AG10803 (cell line): ENCODE measurements at places on chromosomes 2 and 18.

GRCh38 chr2:188526701-188527100, 235.0 kb downstream of the GULP1 start:
- no peak for DNase-seq

- DNase-seq, result no peak
Measured at GRCh38 chr2:221145396-221145795, 426.7 kb downstream of the EPHA4 start.

DNA sequence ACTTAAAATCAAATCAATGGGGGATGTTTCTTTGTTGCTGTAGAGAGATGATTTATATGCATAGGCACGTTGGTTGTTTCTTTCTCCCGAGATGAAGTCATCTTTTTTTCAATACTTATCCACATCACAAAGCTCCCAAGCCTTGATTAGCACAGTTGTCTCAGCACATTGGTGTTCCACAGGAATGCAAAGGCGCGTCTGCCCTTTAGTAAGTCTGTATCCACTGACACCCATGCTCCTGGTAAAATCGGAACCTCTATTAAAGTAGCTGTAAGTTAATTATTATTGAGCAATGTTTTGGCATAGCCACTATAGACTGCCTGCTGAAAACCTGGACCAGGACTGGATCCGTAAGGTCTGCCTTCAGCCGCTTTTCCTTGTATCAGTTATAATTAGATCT, 77.6 kb upstream of the RBM44 start:
- DNase-seq, result peak; percentile 74

- DNase-seq, result no peak
Measured at GRCh38 chr18:58020567-58021107, 23.4 kb upstream of the NEDD4L start.

DNA sequence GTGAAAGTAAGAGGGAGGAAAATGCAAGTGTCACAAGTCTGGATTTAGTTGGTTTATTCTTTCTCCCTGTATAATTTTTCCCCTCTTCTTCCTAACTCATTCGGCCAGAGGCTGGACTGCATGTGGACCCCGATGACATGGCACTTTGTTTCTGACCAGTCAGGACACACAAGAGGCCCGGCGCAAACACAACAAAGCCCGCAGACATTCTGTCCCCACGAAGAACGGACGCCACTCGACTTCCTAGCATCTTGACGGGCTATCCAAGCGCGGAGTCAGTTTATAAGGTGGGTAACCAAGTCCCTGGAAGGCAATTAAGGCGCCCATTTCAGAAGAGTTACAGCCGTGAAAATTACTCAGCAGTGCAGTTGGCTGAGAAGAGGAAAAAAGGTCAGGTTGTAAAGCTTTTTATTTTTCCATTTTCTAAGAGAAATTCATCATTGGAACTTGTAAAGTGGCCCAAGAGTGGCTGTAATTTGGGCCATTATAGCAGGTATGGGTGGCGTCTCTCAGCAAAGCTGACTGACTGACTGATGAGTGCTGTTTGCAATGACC, at the start of gene TPO:
Gene TPO, plus strand, starts transcription at position 308 of the 555 bp plus-strand sequence. CDS start 946 bp downstream, outside the sequence.
- DNase-seq, result no peak

GRCh38 chr2:99644419-99644787, 154.6 kb upstream of the REV1 start:
- peak; percentile 68 for DNase-seq

GRCh38 chr2:218275371-218276072, 5.2 kb downstream of the PNKD start:
- DNase-seq, result no peak

DNA sequence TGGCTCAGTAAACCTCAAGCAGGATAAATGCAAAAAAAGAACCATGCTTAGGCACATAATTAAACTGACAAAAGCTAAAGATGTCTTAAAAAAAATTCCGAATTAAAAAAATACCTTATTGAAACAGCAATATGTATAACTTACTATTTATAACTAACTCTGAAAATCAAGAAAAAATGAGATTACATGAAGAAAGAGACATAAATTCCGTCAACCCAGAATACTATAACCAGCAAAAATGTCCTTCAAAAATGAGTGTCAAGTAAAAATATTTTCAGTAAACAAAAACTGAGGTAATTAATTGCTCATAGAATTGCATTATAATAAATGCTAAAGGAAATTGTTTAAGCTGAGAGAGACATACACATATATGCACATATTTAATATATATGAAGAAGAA, 474.5 kb upstream of the SYT4 start:
- DNase-seq, result no peak

DNA sequence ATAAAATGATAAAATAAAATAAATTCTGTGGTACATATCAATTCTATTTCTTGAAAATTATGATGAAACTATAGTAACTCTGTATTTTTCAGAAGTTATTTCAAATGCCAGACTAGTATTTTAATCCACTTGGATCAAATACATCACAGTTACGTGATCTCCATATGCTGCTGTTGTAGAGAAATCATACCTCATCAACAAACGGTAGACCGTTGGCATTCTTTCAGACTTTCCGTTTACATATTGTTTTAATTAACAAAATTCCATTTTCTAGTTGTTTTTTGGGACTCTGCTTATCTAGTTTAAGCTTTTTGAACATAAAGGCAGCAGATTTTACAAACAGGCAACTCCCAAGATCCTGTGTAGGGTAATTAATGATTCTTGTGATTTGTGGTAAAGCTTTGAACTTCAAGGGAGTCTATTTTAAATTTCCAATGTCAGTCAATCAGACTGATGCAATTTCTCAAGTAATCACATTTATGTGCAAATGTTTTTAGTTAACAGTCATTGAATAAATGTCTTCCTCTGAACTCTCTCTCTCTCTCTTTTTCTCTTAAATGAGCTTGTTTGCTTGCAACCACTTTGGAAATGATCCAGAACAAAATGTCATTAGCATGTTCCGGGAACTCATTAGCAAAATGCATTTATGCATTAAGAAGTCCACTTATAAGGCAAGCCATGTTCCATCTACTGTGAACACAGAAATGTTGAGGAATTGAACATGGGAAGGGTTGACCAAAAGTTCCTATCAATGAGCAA, 31.8 kb downstream of the NYAP2 start:
- DNase-seq, result no peak

GRCh38 chr2:62372824-62373223, 133.2 kb downstream of the TMEM17 start:
- DNase-seq, result no peak

GRCh38 chr2:203191961-203192360, 46.9 kb upstream of the CYP20A1 start:
- no peak for DNase-seq

- DNase-seq, result no peak
Measured at GRCh38 chr2:179793238-179793637, 68.2 kb downstream of the ZNF385B start.

DNA sequence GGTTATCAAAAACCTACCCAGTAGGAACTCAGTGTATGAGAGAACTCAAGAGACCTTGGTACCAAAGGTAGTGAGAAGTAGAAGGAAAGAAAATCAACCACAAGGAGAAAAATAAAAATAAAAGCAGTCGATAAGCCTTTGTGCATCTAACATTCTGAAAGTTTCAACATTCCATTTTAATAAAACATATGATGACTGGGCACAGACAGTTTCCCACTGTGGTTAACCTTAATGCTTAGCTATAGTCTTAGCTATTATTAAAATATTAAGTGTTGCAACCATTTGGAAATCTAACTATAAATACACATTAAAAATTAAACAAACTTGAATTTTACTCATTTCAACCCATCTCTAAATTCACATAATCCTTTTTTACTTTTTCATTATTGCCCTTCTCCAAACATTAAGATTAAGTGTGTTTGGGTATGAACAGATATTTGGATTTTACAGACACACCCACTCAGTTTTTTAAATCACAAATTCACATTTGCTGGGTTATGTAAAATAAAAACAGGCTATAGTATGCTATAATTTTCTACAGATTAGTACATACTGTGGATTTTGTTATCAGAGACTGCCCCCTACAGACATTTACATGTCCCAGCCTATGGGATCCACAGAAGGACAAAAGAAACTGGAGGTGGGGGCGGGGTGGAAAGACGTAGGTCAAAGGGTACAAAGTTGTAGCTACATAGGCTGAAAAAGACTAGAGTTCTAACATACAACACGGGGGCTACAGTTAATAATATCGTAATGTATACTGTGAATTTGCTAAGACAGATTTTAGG, 32.8 kb downstream of the SRBD1 start:
- peak; percentile 51 for DNase-seq

DNA sequence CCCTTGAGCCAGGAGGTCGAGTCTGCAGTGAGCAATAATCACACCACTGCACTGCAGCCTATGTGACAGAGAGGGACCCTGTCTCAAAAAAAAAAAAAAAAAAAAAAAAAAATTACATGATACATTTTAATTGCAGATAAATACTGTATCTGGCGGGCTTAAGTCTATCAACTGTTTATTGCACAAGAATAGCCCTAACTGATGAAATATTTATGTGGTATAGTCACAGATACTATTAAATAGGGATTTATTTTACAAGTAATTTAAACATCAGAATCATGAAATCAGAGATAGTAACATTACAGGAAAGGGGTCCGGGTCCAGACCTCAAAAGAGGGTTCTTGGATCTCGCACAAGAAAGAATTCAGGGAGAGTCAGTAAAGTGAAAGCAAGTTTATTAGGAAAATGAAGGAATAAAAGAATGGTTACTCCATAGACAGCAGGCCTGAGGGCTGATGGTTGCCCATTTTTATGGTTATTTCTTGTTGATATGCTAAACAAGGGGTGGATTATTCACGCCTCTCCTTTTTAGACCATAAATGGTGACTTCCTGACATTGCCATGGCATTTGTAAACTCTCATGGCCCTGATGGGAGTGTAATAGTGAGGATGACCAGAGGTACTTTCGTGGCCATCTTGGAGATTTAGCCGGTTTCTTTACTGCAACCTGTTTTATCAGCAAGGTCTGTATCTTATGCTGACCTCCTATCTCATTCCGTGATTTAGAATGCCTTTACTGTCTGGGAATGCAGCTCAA, 166.6 kb downstream of the PMAIP1 start:
- no peak for DNase-seq

- DNase-seq, result no peak
Measured at GRCh38 chr2:215808996-215809395, 204.4 kb downstream of the MREG start.

DNA sequence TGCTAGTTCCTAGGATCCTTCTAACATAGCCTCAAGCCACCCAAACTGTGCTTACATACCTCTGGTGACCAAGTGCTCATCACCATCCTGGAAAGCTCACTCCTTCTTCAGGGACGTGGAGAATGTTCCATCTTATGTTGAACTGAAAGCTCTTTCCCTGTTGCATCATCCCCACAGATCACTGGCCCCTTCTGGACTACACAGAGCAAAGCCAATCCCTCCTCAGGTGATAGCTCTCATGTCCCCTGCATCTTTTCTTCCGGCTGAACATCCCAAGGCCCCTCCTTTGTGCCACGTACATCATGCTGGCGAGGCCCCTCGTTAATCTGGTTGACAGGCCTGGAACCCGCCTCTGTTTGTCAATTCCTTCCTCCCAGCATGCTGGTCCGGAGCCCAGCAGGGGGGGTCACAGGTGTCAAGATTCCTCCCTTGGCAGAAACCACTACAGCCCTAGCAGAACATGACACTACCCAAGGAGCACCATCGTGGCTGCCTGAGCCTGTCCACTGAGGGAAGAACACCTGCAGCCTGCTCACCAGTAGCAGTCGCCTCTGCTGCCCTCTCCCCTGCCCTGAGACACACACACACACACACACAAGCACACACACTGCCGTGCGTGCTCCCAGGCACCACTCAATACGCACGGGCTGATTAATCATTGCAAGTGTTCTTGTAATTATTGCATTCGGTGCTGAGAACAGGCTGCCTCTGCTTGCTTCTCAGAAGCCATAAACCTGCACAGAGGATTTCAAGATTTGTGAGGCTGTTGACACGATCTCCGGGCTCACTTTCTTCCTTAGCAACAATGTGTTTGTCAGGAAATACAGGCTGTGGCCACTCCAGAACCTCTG, 6.3 kb upstream of the KCNK3 start:
- DNase-seq, result no peak

GRCh38 chr2:31259075-31259474, 25.1 kb downstream of the EHD3 start:
- no peak for DNase-seq

DNA sequence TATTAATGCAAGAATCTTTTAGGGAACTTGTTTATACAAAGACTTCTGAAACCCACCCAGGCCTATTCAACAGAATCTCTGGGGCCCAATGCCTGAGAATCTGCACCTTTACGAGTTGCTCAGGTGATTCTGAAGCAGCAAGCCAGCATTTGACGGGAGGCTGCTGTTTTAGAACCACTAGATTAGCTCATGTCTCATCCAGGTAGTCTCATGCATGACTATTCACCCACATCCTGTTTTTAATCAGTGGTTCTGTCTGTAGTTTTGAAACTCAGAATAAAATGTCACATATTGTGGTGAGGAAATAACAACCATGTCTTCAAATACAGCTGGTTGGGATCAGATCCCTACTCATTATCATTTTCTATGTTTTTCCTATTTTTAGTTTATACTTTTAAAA, 39.5 kb downstream of the CYTIP start:
- DNase-seq, result no peak

DNA sequence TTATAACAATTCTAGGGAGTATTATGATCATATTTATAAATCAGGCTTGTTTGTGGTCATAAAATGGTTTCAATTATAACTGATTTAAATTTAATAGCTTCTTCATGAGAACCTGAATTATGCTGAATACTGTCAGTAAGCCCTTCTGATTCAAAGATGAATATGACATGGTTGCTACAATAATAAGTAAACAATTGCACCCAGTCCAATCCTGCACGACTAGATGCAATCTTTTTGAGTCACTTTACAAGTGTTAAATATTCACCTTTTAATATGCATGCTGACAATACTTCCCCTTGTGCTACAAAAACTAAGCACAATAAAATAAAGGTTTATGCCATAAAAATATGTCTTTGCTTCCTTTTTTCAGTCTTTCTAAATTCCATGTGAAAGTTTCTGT, 325.2 kb downstream of the KCNJ3 start:
- no peak for DNase-seq

DNA sequence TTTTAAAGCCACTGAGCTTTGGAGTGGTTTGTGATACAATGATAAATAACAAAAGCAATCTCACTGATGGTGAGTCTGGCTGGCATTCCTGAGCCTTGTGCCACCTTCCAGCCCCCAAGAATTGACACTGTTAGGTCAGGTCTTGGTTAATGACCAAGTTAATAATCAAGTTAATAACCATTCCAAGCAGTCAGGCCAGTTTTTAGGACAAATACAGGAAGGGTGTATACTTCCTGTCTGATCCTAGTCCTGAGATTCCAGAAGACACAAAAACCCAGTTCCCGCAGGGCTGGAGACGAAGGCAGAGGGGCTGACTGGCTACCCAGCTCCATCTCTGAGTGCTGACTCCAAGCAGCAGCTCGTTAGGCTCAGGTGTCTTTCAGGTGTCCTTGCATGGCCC, 74.6 kb upstream of the LAPTM4A start:
- DNase-seq, result no peak

DNA sequence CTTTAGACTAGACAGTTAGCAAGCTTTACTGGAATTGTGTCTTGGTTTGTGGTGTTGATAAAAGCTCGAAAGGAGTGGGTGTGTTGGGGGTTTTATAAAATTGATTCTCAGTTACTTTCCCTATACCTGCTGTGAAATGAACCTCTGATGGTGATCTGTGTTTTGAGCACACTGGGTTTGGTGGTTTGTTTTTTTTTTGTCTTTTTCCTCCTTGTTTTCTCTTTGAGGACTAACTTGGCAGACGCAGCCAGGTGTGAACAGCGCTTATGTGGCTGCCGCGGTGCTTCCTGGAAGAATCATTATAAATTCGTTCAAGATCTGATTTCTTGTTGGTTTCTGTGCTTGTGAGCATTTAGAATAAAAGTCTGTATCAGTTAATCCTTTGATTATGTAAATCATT, 28.5 kb downstream of the GRHL1 start:
- DNase-seq, result no peak
